ENCODE measurements at places on chromosomes 5 and 9. TPM values are rescaled to one million over a fixed set of nuclear protein-coding genes. Genes with fewer than 3 reads are reported as not detected.

Gene SIT1
- total RNA-seq = 1.4 TPM

Gene NR2F1
- 73.0 TPM for total RNA-seq

Gene NIM1K
- not detected for total RNA-seq

Gene LECT2
- not detected for total RNA-seq

Gene FREM1
- 0.37 TPM for total RNA-seq

Gene WWC1
- 15.9 TPM for total RNA-seq

Gene FRMPD1
- not detected for total RNA-seq

Gene PELO
- 23.9 TPM for total RNA-seq

Gene C9orf50
- total RNA-seq = not detected

Gene PCDHB8
- total RNA-seq = not detected

Gene ENTPD8
- total RNA-seq = not detected

Gene THBS4
- total RNA-seq = 0.10 TPM

Gene PPP3R2
- total RNA-seq = not detected
